Activated CD8-positive, alpha-beta T cell treated with anti-CD3 and anti-CD28 coated beads, Interleukin-2, amount 10 ng/mL, durations not matched to agents 7 days and 5 days (primary cell): ENCODE measurements at places on chromosomes 16 and 17. TPM values are rescaled to one million over a fixed set of nuclear protein-coding genes. Genes with fewer than 3 reads are reported as not detected.

- no peaks in the 10 kb centered on the region for H3K27me3 ChIP-seq
- no peak overlapping the region for H3K27ac ChIP-seq
- no peak for DNase-seq
- no peak overlapping the region for H3K4me3 ChIP-seq
- peaks cover 4% of the 10 kb centered on the region for H3K36me3 ChIP-seq
Observed at GRCh38 chr16:67459066-67459860, 21.7 kb downstream of the ATP6V0D1 start.

DNA sequence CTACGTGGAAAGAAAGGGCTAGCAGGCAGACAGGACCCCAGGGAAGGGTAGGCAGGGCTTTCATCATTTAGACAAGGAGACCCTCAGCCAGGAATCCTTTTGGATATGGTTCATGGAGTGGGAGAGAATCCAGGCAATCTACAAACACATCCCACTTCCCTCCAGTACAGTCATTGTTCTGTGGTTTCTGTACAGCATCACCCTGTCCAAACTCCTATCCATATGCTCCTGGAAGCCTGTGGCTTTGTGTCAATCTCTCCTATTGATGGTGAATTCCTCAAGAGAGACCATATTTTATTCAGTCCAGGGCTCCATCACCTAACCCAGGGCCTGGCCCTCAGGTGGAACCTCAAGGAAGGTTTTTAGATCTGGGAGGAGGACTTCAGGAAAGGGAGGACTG lies 99.2 kb downstream of the SPACA3 start:
- no peaks in the 10 kb centered on the region for H3K36me3 ChIP-seq
- no peak overlapping the region for H3K27ac ChIP-seq
- no peak overlapping the region for H3K4me3 ChIP-seq
- no peak for DNase-seq
- peaks cover 11% of the 10 kb centered on the region for H3K27me3 ChIP-seq

DNA sequence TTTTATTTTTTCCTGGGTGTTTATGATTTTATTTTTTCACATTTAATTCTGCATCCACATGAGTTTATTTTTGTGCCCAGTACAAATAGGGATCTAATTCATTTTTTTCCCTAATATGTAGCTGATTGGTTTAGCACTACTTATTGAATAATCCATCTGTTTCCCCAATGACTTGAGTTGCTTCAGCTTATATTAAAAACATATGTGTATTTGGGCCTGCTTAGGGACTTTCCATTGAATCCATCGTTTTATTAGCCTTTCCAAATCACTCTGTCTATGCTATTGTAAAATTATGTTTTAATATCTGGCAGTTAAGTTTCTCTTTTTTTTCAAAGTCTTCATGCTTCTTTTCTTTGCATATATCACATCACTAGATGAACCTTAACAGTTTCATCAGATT lies 42.2 kb downstream of the WWP2 start:
- no peak overlapping the region for H3K4me3 ChIP-seq
- H3K4me1 ChIP-seq: no peaks in the 10 kb centered on the region
- no peaks in the 10 kb centered on the region for H3K27me3 ChIP-seq
- peaks cover 19% of the 10 kb centered on the region for H3K36me3 ChIP-seq
- no peak for DNase-seq

DNA sequence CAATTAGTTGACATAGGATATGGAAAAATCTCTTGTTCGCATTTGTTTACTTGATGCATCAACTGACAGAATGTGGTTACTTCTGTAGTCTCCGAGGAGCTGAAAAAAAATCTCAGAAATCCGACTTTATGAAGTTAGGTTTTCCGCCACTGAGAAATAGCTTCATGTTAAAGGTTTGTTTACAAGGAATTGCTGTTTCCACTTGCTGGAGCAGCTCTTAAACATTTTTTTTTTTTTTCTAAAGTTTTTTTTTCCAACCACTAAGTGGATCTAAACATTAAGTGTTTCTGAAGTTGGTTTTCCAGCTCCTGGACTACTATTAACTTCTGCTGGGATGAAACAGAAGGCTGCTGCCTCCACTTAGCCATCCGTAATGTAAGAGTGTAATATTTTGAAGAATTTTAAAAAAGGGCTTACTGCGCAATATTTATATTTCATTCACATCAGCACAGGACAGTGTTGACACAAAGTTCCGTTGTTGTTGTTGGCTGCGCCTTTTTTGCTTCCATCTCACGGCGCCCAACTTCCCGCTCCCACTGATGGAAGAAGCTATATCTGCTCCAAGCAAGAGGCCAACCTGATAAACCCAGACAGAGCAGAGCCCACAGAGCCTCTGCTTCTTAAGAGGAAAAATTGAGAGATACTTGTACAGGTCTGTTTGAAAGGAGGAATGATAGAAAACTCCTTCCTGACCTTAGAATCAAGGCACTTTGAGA lies 167.7 kb upstream of the KCNJ16 start:
- H3K4me3 ChIP-seq: no peak overlapping the region
- no peak overlapping the region for H3K27ac ChIP-seq
- H3K27me3 ChIP-seq: no peaks in the 10 kb centered on the region

DNA sequence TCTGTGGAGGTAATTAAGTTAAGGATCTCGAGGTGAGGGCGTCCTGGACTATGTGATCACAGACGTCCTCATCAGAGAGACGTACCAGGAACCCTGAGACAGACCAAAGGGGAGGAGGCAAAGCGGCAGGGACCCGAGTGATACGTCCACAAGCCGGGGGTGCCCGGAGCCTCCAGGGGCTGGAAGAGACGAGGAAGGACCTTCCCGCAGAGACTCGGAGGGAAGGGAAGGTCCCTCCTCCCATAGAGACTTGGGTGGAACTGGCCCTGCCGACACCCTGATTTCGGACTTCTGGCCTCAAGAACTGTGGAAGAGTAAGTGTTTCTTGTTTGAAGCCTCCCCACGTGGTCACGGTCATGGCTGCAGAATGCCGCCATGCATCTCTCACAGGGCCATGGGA lies 30.8 kb downstream of the LMF1 start:
- H3K27ac ChIP-seq: no peak overlapping the region
- H3K4me1 ChIP-seq: peaks cover 1% of the 10 kb centered on the region
- no peak overlapping the region for H3K4me3 ChIP-seq
- peaks cover 19% of the 10 kb centered on the region for H3K36me3 ChIP-seq
- H3K27me3 ChIP-seq: no peaks in the 10 kb centered on the region

DNA sequence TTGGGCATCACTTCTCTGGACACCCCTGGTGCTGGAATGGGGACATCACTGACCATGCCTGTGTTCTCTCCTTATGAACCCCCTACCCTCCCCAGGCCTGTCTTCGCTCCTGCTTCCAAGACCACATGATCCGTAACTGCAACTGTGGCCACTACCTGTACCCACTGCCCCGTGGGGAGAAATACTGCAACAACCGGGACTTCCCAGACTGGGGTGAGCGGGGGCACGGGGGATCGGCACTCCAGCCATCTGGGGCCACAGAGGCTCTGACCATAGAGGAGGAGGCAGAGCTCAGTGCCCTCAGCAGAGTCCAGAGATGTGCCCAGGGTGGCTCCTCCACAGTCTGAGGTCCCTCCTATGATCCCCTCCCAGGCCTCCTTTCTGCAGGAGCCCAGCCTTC lies 73.5 kb downstream of the SCNN1B start:
- no peak overlapping the region for H3K4me3 ChIP-seq
- no peaks in the 10 kb centered on the region for H3K4me1 ChIP-seq
- no peaks in the 10 kb centered on the region for H3K27me3 ChIP-seq
- no peaks in the 10 kb centered on the region for H3K36me3 ChIP-seq
- DNase-seq: no peak

GRCh38 chr16:8453359-8453758 lies 137.0 kb downstream of the TMEM114 start:
- H3K4me1 ChIP-seq: no peaks in the 10 kb centered on the region
- H3K4me3 ChIP-seq: no peak overlapping the region
- DNase-seq: no peak
- no peaks in the 10 kb centered on the region for H3K27me3 ChIP-seq
- H3K27ac ChIP-seq: no peak overlapping the region

DNA sequence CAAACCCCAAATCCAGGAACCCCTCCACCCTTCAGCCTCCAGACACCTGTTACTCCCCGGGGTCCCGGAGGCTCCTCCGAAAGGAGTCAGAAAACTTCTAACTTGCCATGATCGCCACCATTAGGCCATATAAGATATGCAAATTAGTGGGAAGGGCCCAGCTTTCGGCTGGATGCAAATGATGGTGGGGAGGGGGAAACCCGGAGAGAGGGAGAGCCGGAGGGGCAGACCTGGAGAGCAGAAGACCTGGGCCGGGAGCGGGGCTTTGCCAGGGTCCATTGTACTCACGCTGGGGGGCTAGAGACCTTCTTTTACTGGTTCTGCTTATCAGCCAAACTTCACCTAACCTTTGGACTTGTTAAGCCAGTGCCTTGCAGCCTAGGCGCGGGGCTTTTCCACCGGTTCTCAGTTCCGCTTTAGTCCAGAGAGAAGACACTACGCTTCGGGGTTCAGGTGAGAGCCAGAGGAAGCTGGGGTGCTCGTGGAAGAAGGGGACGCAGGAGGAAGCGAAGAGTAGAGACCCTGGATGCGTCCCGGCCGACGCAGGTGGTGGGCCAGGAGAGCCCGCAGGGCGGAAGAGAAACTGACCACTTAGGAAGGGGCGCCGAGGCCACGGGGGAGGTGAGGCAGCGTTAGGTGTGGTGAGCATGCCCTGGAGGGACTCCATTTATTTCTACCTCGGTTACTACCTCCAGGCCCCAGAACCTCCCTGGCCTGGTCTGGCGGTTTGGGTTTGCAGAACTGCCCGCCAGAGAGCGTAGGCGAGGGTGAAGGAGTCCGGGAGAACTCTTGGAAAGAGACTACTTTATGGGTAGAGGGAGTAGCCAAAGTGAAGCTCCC lies at the start of gene HNF1B:
TSS of gene HNF1B (minus strand) at position 99 of the 840 bp plus-strand sequence. CDS start 175 bp downstream, outside the sequence.
- H3K27ac ChIP-seq: no peak within 1 kb of the TSS
- peaks cover 72% of the 10 kb centered on the region for H3K27me3 ChIP-seq
- no peak for DNase-seq

GRCh38 chr16:72850853-72851252 lies 197.1 kb downstream of the ZFHX3 start:
- no peaks in the 10 kb centered on the region for H3K36me3 ChIP-seq
- no peak for DNase-seq
- peaks cover 19% of the 10 kb centered on the region for H3K27me3 ChIP-seq
- no peak overlapping the region for H3K4me3 ChIP-seq
- peaks cover 44% of the 10 kb centered on the region for H3K4me1 ChIP-seq
- no peak overlapping the region for H3K27ac ChIP-seq

- H3K4me1 ChIP-seq: peaks cover 5% of the 10 kb centered on the region
- DNase-seq: no peak
- no peak overlapping the region for H3K27ac ChIP-seq
- H3K36me3 ChIP-seq: peaks cover 2% of the 10 kb centered on the region
- peaks cover 62% of the 10 kb centered on the region for H3K27me3 ChIP-seq
- H3K4me3 ChIP-seq: no peak overlapping the region
Observed at GRCh38 chr17:6789146-6789545, 13.1 kb downstream of the FBXO39 start.

DNA sequence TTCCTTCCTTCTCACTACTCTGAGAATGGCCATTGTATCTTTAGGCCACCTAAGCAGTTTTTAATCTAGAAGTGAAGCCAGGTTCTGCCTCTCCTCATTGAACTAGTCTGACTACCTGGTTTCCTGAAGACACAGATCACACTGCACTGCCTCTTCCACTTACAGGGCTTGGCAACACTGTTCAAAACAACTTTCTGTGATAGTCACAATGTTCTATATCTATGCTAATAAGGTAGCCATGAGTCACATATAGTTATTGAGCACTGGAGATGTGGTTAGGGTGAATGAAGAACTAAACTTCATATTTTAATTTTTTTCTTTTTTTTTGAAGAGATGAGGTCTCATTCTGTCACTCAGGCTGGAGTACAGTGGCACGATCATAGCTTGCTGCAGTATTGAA lies 26.9 kb downstream of the RND2 start:
- DNase-seq: no peak
- no peak overlapping the region for H3K4me3 ChIP-seq
- H3K36me3 ChIP-seq: peaks cover 49% of the 10 kb centered on the region
- H3K27ac ChIP-seq: no peak overlapping the region
- no peaks in the 10 kb centered on the region for H3K27me3 ChIP-seq

DNA sequence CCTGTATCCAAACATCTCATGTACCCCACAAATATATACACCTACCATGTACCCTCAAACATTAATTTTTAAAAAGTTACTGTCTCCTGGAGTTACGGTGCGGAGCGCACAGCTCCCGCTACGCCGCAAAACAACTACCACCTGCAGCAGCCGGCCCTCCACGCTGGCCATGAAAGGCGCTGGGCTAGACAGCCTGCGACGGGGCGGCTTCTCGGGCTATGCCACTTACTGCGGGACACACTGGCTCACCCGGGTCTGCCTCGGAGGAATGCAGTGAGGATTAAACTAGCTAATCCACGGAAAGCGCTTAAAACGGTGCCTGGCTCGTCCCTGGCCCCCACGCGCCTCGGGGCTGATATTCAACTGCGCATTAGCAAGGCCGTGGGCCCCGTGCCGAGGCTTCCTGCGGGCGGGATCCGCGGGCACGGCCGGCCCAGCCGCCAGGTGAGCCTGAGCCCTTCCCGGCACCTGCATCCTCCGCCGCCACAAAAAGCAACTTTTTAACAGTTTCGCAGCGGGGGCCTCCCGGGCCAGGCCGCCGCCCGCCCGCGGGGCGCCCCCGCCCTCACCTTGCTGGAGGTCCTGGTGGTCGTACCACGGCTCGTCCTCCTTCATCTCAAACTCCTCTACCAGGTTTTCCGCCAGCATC lies 633 bp downstream of the CDR2 start:
- H3K36me3 ChIP-seq: peaks cover 37% of the 10 kb centered on the region
- no peaks in the 10 kb centered on the region for H3K27me3 ChIP-seq
- DNase-seq: peak; percentile 49
- H3K27ac ChIP-seq: peak overlapping the region; percentile 91

GRCh38 chr17:8210761-8211458 lies 535 bp upstream of the AURKB start:
- H3K4me1 ChIP-seq: peaks cover 41% of the 10 kb centered on the region
- no peak for DNase-seq
- peaks cover 40% of the 10 kb centered on the region for H3K36me3 ChIP-seq
- H3K27me3 ChIP-seq: no peaks in the 10 kb centered on the region
- peak overlapping the region; percentile 99 for H3K4me3 ChIP-seq

DNA sequence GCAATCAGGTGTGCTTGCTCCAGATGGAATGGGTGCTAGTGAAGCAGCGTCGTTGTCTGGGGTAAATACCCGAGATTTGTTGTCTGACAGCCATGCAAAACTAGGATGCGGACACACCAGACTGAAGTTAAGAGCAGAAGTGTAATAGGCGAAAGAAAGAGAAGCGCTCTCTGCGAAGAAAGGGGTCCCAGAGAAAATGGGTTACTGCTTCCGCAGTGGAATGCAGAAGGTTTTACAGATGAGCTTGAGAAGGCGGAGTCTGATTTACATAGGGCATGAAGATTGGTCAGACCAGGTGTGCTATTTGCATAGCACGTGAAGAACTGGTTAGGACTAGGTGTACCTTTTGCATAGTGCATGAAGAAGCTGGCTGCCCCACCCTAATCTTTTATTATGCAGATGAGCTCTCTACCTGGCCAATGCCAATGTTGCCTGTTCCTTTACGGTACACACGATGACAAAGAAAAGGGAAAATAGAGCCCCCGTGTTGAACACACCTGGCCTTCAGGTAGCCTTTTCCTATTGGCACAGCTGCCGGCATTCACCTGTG lies 32.0 kb upstream of the SNN start:
- no peak overlapping the region for H3K27ac ChIP-seq
- no peak for DNase-seq
- peaks cover 7% of the 10 kb centered on the region for H3K4me1 ChIP-seq
- H3K36me3 ChIP-seq: no peaks in the 10 kb centered on the region

The WNT3 gene
- total RNA-seq: not detected

The ASPA gene
- not detected for total RNA-seq

The FBRS gene
- total RNA-seq: 100 TPM

The TAC4 gene
- total RNA-seq: not detected

The KRT14 gene
- not detected for total RNA-seq

The CEMP1 gene
- not detected for total RNA-seq

The HSD17B2 gene
- total RNA-seq: not detected
